ENCODE measurements at places on chromosomes 4 and X.
A peak's percentile ranks its signal among the peaks of the same experiment; 100 is the strongest.

DNA sequence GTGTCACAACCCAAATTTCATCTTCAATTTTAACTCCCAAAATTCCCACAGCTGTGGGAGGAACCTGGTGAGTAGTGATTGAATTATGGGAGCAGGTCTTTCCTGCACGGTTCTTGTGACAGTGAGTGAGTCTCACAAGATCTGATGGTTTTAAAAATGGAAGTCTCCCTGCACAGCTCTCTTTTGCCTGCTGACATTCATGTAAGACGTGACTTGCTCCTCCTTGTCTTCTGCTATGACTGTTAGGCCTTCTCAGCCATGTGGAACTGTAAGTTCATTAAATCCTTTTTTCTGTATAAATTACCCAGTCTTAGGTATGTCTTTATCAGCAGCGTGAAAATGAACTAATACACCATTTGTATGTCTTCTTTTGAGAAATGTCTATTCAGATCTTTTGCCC lies 13.0 kb upstream of the BLTP1 start:
- no peak for DNase-seq

GRCh38 chrX:83658731-83659130 lies 150.6 kb downstream of the POU3F4 start:
- DNase-seq = no peak

DNA sequence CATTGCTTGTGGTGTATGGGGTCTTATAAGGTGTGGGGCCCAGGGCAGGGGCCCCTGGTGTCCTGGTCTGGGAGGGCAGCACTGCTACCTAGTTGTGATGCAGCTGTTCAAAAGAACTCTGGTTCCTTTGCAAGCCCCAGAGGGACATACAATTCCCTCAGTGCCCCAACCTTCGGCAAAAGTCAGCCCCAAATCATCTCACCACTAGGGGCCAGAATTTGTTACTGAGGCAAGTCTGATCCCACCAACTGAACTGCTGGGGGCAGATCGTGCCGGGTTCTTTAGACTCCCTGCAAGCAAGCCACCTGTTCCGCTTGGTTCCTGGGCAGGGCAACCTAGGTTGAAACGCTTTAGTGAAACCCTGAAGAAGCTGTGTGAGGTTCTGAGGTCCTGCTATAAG lies 180.1 kb upstream of the S100G start:
- DNase-seq = no peak

- DNase-seq = peak; percentile 30
Measured at GRCh38 chrX:70554081-70554480, 109.4 kb downstream of the DLG3 start.

DNA sequence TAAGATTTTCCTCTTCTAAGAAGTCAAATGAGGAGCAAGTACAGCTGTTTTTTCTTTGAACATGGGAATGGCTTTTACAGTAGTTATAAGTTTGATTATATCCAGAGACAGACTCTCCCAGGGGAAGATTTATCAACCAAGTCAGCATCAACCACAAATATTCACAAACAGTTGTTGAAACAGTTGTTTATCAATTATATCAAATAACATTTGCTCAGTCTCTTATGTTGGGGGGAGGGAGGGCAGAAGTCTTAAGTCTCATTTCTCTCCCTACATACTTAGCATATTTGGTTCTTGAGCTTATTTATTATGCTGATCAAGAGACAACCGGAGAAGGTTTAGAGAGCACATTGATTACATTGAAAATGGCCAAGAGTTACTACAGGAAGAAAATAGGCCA lies 110.1 kb downstream of the FBXO8 start:
- no peak for DNase-seq

GRCh38 chr4:127139788-127140286 lies 492.9 kb upstream of the INTU start:
- DNase-seq = no peak

DNA sequence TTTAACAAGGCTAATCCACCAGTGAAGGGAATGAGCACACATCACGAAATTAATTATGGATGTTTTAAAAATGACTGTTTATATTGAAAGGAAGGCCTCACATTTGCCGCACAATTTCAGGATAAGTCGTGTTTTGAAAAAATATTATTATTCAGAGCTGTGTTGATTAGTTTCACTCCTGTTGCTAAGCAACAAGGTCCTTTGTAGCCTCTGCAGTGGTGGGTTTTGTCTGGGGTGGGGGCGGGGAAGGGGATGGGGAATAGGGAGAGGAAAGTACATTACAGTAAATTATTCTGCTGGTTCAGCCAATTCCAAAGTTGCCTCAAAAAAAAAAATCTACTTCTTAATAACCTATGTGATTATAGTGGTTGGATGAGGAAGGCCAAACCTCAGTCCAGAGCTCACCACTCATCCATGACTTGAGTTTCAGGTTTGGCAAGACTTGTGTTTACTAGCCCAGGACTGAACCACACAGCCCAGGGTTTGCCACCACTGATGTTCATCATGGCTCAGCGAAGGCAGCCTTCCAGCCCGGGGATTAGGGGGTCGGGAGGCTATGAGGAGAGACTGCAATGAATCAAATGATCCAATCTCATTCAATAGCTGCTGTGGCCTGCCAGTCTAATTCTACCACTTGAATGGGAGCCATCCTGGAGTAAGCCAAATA lies 162.5 kb upstream of the ATP6AP2 start:
- DNase-seq = peak; percentile 26

GRCh38 chr4:152700151-152700550 lies 20.4 kb upstream of the TMEM154 start:
- no peak for DNase-seq

- no peak for DNase-seq
Measured at GRCh38 chrX:150375243-150375770, 12.2 kb downstream of the MAMLD1 start.

DNA sequence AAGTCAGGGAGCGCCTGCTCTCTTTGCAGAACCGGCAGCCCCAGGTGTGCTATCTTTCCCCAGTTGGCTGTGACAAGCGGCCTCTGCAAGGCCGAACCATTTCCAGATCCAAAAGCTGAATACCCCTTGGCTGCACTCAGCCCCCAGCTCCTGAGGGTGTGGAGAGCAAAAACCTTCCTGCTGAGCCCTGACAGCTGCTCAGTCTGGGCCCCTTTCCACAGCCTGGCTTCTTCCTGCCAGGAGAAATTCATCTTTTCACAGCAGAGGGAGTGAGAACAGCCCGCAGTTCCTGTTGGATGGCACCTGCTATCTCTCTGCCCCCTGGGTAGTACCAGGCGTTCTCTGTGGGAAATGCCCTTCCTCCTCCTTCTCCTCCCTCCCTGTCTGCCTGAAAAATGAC lies 78.4 kb downstream of the DRD5 start:
- no peak for DNase-seq

GRCh38 chr4:109690690-109691410 lies 12.4 kb downstream of the CASP6 start:
- DNase-seq = no peak

GRCh38 chrX:7787714-7788113 lies 55.3 kb upstream of the VCX start:
- no peak for DNase-seq

All from MV-4-11 (cell line).